ENCODE measurements at places on chromosomes 4 and X.
A peak's percentile ranks its signal among the peaks of the same experiment; 100 is the strongest.

GRCh38 chrX:85992811-85993229 lies 54.5 kb downstream of the CHM start:
- no peak for DNase-seq

- no peak for DNase-seq
These were observed 233.4 kb downstream of the PABPC4L start for GRCh38 chr4:133968174-133968573.

DNA sequence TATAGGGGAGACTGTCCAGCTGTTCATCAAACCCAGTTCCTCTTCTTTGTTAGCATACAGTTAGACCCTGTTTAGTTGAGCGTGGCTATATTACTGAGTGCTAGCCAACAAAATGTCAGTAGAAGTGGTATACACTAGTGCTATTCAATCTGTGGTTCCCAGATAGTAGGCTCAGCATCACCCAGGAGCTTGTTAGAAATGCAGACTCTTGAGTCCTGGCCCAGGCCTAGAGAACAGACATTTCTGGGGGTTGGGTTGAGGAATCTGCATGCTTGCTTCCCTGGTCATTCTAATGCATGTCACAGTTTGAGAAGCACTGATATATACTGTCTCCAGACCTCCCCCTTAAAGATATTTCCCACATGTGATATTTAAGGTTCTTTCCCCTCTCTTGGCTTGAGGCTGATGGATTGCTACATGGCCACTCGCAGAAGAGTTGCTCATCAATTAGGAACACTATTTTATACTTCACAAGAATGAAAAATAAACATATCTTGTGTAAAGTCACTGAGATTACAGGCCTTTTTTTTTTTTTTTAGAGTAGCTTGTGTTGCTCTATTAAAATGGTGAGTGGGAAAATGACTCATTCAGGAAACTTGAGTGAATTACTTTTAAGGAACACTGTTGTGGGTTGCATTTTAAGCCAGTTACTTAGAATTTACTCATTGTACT lies 289.0 kb downstream of the STIM2 start:
- DNase-seq: no peak

- DNase-seq: no peak
These were observed 674.3 kb upstream of the MAGEB2 start for GRCh38 chrX:29541038-29541437.

DNA sequence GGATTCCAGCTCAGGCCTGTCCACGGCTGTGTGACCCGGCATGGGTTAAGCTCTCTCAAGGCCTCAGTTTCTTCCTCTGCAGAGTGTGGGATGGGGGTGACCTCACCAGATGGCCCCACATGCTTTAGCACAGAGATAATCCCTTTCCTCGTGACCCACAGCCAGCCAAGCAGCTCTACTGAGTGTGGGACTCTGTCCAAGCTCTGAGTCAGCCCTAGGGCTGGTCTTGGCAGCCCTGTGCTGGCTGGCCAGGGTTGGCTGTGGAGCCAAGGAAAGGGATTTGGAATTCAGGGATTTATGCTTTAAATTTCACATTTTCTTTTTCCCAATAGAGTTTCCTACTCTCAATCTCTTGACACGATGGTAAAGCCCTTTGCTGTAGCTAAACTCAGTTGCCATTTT lies 19.7 kb upstream of the SPON2 start:
- no peak for DNase-seq

DNA sequence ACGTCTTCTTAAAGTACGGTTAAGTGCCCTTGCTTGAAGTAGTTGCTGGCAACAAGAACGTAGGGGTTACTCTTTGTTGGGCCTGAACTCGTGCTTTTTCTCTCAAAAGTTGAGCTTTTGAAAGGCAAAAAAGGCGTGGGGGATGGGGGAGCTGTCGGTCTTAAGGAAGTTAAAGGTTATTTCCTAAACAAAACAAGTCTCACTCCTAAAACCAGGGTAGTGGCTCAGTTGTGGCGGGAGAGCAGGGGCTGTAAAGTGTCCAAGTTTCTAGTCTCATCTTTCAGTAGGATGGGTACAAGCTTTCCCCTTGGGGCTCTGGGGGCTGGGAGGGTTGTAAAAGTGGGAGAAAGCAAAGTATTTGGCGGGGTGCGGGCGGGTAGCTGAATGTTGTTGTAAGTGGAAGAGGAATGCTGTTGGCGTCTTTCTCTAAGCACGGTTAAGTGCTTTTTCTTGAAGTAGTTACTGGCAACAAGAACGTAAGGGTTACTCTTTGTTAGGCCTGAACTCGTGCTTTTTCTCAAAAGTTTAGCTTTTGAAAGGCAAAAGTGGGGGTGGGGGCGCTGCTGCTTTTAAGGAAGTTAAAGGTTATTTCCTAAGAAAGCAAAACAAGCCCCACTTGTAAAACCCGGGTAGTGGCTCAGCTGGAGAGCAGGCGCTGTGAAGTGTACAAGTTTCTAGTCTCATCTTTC lies 904 bp upstream of the WDR1 start:
- peak; percentile 80 for DNase-seq

GRCh38 chr4:172818901-172819300 lies 349.7 kb upstream of the GALNT7 start:
- DNase-seq: no peak

- DNase-seq: no peak
These were observed 154.1 kb upstream of the TRAM1L1 start for GRCh38 chr4:117239434-117239833.

DNA sequence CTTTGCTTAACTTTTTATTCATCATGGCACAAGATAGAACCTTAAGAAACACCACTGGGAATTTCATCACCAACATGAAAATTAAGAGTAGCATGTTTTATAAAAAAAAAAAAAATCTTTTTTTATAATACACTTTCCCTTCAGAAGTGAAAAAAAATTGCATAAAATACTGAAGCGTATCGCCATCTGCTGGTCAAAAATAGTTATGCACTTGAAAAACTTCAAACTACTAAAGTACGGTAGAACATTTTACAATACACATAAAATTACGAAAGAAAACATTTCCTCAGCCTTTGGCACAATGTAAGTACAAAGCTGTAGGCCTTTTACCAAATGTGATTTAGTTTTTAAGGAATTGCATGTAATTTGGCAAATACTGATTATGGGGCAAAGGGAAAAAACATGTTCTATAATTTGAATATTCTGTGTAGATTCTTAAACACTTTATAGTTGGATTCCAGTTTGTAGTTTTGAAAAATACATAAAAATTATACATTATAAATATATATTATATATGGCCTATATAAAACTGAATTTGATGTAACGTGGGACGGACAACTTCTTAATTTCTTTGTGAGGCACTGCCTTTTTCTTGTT lies 26.5 kb downstream of the HCCS start:
- DNase-seq: peak; percentile 79

- no peak for DNase-seq
These were observed 54.2 kb downstream of the LEF1 start for GRCh38 chr4:108114503-108114902.

- no peak for DNase-seq
These were observed 2064.1 kb upstream of the TENM3 start for GRCh38 chr4:180179146-180179545.

DNA sequence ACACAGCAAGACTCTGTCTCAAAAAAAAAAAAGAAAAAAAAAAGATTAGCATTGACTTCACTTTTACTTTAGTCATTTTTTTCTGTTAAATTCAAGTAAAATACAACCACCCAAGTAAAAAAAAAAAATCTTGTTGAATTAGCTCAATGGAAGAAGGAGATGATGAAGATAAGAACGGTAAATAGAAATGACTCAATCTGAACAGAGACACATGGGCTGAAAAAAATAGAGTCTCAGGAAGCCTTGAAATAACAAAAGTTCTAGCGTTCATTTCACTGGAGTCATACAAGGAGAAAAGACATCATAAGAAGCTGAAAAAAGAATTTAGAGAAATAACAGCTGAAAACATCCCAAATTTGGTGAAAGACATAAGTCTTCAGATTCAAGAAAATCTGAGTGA lies 75.5 kb downstream of the CASP3 start:
- DNase-seq: no peak

GRCh38 chr4:150990250-150990649 lies 24.8 kb downstream of the LRBA start:
- no peak for DNase-seq

GRCh38 chr4:143858456-143858855 lies 46.9 kb downstream of the GYPE start:
- DNase-seq: no peak

DNA sequence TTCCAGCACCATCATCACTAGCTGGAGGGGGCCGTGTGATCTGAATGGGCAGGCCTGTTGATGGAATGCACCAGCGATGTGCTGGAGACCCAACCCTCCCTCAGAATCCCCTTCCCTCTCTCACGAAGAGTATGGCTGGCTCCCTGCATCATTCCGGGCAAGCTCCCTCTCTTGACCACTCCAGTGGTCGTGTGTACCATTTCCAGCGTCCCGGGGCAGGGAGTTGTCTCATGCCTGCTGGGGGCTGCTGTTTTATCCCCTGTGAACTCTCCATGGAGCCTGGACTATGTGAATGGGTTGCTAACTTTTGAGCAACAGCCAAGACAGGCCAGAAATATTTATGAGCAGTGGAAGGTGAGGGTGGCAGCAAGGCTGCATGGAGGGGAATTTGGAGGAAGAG lies 8.1 kb downstream of the CSAG1 start:
- DNase-seq: no peak

DNA sequence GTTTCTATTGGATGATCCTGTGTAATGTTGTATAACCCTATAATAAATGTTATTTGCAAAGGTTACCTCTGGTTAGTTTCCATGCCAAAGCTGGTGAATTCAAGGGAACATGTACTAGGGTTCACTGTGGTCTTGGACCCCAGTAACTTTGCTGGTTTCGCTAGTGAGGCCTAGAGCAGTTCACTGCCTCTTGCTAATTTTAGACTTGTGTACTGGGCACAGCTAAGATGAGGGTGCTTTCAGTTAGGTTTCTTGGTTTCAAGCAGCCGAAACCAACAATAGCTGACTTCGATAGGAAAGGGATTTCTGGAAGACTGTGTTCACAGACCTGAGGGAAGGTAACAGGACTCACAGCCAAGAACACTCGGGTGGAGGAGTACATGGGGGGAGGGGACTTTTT lies 215.5 kb upstream of the BCOR start:
- DNase-seq: no peak

GRCh38 chrX:103175944-103176753 lies 38.8 kb upstream of the BEX4 start:
- peak; percentile 51 for DNase-seq

DNA sequence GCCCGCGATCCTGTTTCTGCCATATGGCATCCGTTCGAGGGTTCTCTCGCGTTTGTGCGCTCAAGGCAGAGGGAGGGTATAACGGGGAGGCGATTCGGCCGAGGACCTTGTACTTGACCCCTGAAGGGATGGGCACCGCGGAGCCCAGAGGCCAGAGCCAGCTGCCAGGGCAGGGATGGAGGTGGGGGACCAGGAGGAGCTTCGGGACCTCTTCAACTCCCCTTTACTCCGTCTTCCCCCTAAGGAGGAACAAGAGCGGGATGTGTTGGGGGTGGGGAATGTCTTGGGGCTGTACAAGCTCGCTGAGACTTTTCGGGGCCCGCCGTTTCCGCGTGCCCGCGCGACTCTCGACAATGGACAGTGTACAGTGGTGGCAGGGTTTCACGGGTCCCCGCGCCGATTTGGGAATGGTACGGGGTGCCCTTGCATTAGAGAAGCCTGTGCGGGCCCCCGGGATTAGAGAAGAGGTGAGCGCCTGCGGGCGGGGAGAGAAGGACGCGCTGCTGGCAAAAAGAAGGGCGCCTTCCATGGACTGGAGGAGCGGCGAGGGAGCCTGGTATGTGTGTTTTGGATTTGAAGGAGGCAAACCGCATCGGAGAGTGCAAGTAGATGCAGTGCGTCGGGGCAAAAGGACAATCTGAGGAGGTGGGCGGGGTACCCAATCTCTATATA lies 760 bp downstream of the UGT8 start:
- DNase-seq: no peak

GRCh38 chr4:62208921-62209320 lies 1008.8 kb downstream of the ADGRL3 start:
- DNase-seq: no peak

- no peak for DNase-seq
These were observed 23.3 kb downstream of the CHIC2 start for GRCh38 chr4:54041100-54041499.

- DNase-seq: no peak
These were observed 34.5 kb downstream of the INTS12 start for GRCh38 chr4:105674011-105674410.

DNA sequence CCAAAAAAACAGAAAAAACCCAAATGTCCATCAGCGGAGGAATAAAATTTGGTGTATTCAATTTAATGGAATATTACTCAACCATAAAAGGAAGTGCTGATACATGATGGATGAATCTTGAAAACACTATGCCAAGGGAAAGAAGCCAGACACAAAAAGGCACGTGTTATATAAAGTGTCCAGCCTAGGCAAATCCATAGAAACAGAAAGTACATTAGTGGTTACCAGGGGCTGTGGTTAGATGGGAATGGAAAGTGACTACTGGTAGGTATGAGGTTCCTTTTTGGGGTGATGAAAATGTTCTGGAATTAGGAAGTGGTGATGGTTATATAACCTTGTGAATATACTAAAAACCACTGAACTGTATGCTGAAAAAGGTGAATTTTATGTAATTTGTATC lies 3.5 kb upstream of the CDKL2 start:
- peak; percentile 2 for DNase-seq

- no peak for DNase-seq
These were observed 66.3 kb upstream of the GAB1 start for GRCh38 chr4:143270256-143270838.

DNA sequence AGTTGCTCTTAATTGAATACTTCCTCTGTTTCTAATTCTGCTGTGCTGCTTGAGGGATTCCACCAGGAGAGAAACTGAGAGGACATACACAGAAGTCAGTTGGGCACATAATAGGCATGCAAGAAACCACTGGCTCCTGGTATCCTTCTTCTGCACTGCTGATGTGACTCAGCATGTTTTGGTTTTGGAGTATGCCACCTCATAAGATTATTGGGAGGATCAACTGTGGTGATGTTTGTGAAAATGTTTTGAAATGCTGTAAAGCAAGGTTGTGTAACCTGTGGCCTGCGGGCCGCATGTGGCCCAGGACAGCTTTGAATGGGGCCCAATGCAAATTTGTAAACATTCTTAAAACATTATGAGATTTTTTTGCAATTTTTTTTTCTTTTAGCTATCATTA lies 119.6 kb downstream of the GATB start:
- peak; percentile 7 for DNase-seq
